ENCODE measurements at places on chromosomes 2 and 18.

DNA sequence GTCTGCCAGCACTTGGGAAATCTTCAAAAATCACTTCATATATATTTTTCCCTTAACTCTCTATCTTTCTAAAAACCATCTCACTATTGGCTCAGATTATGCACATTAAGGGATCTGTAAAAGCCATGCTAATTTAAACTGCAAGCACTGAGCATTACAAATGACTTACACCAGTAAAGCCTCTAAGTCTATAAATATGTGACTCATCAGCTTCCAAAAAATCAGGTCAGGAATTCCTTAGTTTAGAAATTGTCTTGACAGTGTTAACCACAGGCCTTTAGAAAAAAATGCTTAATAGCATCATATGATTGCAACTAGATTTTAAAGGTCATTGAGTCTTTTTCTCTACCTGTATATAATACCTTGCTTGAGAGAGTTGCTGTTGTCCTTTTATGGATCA, 1113.6 kb upstream of the PIK3C3 start:
- no peak for DNase-seq

DNA sequence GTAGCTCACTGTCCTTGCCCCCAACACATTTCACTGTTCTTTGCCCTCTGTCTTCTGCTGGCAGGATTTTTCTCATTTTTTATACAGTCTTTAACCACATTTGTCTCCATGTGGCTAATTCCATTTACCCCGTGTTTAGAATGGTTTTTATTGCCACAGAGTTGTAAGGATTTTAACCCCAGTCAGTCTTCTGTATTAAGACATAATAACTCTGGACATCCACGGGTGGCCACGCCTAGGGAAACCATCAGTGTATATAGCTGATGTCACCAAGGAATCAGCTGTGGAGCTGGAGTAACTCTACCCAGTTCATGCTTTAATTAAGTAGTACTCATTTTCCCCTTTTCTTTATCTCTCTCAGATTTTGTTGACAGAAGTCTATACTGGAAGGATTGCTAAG, 139.8 kb downstream of the MAP4K4 start:
- DNase-seq = no peak

DNA sequence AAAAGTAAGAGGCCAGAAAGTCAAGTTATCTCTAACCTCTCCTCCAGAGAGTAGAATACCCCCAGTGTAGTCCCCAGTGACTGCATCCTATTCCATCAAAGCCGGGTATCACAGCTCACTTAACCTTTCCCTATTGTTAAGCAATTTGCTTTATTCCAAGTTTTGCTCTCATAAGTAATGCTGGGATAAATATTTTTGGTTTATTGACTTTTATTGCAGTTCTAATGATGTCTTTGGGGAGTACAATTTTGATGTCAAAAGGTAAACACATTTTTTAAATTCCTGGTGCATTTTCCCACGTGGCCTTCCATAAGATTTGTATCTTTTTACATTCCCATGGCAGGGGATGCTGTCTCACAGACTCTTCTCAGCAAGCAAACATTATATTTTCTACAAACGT, 43.3 kb downstream of the CMPK2 start:
- no peak for DNase-seq

GRCh38 chr2:33212151-33212550, 264.3 kb upstream of the RASGRP3 start:
- no peak for DNase-seq

- no peak for DNase-seq
Measured at GRCh38 chr2:185802926-185803325, 64.3 kb downstream of the FSIP2 start.
